ENCODE measurements at places on chromosomes 5 and 9.

DNA sequence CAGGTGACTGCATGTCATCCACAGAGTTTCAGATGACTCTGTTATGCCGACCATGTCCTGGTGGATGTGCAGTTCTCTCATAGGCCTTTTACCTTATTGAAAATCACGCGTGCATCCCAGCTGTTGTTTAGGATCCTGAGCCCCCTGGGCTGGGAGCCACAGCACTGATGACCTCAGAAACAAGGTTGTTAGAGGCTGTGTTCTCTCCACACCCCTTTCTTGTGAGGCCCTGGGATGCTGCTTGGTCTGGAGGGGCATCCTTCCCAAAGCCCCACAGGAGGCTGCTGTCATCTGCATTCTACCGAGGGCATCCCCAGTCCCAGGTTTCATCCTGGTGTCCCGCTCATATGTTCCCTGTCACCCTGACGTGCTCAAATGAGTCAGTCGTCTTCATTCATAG lies 76.5 kb upstream of the IRX4 start:
- no peak for DNase-seq

GRCh38 chr5:66255714-66256113 lies 111.6 kb downstream of the SREK1 start:
- DNase-seq, result no peak

DNA sequence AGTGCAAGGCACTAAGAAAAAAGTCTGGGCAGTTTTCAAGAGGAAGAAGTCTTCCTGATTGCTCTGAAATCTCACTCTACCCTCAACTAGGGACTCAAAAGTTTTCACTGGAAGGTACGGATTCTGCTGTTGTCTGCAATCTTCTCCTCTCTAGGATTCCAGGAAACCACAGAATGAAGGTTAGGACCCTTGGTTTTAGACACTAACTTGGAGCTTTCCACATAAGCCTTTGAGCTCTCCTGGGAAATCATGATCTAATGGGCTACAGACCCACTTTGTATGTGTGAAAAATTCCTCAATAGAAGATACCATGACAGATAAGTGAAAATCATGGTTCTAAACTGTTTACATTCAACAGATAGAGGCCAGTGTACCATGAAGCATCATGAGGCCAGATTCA lies 265.1 kb downstream of the PSAT1 start:
- DNase-seq, result no peak

- DNase-seq, result no peak
Observed at GRCh38 chr5:151234476-151235238, 10.8 kb upstream of the CCDC69 start.

DNA sequence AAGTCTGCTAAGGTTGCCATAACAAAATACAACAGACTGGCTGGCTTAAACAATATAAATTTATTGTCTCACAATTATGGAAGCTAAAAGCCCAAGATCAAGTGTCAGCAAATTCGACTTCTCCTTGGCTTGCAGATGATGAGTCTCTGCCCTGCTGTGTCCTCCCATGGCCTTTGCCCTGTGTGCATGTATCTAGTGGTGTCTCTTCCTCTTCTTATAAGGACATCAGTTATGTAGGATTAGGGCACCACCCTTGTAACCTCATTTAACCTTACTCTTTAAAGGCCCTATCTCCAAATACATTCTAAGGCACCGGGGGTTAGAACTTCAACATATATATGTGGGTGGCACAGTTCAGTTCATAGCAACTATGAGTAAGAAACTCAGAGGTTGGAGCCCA lies 157.9 kb upstream of the RASA1 start:
- DNase-seq, result no peak

- no peak for DNase-seq
Observed at GRCh38 chr5:163908253-163908652, 402.8 kb downstream of the MAT2B start.

GRCh38 chr9:114889802-114890224 lies 40.6 kb downstream of the TNFSF8 start:
- DNase-seq, result no peak

DNA sequence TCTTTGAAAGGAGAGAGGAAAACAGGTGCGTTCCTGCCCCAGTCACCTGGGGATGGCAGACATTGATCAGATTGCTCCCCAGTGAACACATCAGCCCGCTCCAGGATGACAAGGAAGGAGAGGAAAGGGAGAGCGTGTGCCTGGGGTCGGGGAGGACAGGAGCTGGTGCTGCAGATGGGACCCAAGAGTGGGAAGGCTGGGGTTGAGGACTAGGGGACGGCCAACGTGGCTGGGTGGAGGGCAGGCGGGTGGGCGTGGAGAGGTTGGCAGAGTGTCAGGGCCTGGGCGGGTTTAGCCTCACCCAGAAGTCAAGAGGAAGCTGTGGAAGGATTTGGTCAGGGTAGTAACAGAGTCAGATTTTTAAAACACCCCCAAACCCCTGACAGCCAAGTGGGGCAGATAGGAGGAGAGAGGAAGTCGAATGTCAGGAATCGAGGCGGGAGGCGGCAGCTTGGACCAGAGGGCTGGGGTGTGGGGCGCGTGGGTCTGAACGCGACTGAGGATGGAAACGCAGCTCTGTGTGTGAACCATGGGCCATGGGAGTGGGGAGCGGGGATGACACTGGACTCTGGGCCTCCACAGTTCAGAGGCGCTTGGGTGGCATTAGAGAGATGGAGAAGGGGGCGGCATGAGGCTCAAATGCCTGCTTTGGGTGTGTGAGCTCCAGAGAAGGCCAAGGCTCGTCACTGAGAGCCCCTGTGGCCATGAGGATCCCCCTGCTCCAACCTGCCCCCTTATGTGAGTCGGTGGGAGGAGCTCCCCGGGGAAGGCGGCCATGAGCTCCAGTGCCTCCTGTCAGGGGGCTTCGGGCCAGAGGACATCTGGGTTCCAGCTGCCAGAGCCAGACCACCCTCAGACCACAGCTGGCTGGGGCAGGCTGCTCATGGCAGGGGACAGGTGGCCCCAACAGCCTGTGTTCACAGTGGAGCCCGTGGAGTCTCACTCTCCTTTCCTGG lies 24.6 kb downstream of the LAMC3 start:
- DNase-seq, result no peak

- DNase-seq, result no peak
Observed at GRCh38 chr9:21381448-21382339, 3.5 kb downstream of the IFNA2 start.

GRCh38 chr9:105757496-105758251 lies 63.3 kb downstream of the TMEM38B start:
- no peak for DNase-seq

DNA sequence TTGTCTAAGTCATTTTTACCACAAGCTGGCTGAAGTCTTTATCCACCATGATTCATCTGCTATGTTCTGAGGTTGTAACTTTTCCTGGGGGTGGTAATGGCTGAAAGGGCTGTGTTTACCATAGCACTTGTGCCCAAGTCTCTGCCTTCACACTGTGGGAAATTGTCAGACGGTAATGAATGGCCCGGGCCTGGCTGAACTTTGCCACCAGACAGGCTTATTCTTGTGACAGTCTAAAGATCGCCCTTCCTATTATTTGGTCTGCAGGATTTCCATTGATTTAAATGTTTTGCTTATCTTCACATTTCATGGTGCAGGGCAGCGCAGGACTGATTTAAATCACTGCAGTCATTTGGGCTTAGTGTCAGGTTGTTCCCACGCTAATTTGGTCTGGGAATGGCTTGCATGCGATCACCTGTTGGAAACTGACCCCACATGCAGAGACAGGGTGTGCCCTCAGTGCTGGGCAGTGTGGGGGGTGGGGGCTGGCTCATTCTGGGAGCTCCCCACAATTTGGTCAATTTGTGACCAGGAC lies 109.3 kb upstream of the ICE1 start:
- DNase-seq, result peak; percentile 62

- DNase-seq, result no peak
Observed at GRCh38 chr5:141042555-141042954, 8.6 kb upstream of the PCDHB1 start.

DNA sequence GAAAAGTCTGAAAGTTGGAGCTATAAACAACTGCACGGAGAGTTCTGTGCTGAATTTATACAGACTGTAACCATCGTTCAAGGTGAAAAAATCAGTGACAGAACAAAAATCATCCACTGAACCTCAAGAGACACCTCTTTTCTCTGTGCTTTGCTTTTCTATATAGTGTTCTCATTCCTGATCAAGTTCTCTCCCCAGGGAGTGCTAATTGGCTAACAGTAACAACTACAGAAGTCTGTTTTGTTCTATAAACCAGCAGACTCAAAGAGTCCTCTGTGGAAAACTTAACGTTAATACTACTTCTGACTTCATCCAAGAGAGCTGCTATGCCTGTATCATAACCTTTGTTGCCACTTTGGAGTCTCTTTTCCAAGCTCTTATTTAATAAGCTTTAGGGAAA lies 1388.3 kb upstream of the C9orf72 start:
- no peak for DNase-seq

DNA sequence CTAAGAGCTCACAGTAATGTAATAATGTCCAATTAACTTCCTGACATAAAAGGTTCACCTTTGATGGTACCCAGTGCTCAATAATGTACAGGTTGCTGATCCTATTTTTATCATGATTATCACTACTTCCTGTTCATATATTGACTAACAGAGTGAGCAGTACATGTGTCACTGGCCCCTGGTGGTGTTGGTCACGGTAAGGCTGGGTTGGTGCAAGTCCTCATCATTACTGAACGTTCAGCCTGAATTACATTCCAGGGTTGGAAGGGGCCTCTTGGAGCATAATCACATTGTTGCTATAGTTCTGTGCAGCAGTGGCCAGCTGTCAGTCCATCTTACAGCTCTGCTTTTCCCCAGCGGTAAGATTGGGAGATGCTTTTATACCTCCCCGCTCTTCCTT lies 24.2 kb upstream of the CKMT2 start:
- DNase-seq, result no peak

DNA sequence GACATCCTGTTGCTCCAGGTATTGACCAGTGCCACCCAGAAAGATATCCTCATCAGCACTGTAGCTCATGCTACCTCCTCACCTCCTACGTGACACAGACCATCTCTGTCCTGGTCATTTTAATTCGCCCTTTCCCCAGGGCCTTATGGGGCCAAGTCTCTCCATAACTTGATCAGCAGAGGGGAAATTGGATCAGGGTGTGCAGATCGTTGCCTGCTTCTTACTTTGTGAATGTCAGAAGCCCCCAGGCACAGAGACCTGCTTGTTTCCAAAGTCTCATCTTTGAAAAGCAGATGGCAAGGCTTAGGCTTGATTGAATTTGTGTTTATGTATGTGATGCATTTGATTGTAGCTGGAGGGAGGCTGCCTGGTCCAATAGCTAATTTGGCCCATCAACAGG lies 8.8 kb upstream of the DBH start:
- no peak for DNase-seq

DNA sequence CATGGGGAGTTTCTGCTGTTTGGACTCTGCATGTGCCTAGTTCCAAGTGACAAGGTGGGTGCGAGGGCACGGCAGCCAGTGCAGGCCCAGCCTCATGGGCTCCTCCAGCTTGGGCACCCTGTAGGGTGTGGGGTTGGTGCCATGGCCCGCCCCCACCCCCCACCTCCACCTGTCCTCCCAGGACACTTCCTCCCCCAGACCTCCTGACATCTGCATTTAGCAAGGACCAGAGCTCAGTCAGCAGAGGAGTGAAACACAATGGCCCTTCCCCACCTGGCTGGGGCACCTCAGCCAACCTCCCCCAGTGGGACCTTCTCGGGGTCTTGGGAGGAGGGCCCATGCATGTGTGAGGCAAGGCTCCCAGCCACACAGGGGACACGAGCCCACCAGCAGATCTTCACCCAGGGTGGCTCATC lies 1.9 kb upstream of the NKD2 start:
- DNase-seq, result no peak

GRCh38 chr5:11146171-11146570 lies 385.1 kb upstream of the DAP start:
- no peak for DNase-seq

DNA sequence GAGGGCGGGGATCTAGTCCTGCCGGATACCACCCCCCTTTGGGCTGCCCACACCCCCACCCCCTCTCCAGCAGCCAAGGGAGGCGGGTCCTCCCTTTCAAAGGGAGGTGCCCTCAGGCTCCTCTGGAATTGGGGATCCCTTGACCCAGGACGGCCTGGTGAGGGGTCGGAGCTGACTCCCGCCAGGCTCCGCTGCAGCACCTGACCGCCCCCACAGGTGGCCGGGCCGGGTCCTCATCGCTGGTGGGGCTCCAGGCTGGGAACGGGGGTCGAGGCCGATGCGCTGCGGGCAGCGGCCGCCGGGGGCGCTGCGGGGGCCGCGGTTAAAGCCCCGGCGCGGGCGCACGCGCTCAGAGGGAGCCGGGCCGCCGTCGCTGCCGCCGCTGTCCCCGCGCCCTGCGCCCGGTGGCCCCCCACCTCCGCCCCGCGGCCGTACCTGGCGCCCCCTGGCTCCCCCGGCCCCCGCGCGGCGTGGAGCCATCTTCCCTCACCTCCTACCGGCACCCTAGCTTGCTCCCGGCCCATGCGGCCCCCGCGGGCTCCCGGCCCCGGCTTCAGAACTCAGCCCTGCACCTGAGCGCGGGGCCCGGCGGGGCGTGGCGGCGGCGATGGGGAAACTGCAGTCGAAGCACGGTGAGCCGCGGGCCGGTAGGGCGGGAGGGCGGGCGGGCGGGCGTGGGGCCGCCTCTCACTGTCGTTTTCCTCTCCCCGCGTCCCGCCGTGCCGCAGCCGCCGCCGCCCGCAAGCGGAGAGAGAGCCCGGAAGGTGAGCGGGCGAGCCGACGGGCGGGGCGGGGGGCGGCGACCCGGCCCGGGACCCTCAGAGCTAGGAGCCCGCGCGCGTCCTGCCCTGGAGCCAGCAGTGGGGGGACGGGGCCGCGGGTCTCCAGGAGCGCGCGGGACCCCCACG lies at the start of gene NKD2:
NKD2 (plus strand) TSS at position 352 of the 908 bp plus-strand sequence; CDS start at position 608, 256 bp downstream.
- no peak for DNase-seq

DNA sequence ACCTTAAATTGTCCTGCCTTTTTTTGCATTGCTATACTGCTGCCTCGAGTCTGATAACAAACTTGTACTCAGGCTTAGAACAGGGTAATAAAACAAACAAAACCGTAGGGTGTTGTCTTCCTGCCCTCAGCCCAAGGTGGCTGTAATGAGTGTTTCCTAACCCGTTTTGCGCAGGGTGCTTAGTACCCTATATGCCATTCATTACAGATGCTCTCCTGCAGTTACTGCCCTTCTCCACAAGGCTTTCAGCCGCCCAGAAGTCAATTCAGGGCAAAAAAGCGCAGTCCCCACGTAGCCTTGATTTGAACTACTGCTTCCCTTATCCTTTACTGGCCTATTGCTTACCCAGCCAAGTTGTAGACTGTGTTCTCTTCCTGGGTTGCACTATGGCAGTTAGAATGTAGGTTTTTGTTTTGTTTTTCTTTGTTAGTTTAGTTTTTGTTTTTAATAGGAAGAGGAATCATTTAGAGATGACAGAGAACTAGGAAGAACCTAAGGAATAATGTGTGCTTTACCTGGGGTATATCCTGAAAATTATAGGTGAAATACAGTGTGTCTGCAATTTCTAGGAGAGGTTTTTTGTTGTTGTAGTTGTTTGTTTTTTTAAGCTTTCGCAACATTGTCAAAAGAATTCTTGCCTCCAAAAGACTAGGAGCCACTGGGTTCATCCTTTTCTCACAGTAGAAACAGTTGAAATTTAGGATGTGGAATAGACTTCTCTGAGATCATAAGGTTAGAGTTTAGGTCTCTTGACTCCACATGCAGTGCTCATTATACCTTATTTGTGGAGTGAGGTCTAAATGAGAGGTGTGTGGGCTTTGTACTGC lies 1.3 kb downstream of the HMGXB3 start:
- DNase-seq, result no peak

Measured in kidney epithelial cell (primary cell).